ENCODE measurements at places on chromosomes 11 and 22.

GRCh38 chr11:96322775-96323641 lies 20.0 kb downstream of the MAML2 start:
- no peak for DNase-seq

GRCh38 chr22:49244466-49245420 lies 582.9 kb downstream of the BRD1 start:
- DNase-seq: no peak

DNA sequence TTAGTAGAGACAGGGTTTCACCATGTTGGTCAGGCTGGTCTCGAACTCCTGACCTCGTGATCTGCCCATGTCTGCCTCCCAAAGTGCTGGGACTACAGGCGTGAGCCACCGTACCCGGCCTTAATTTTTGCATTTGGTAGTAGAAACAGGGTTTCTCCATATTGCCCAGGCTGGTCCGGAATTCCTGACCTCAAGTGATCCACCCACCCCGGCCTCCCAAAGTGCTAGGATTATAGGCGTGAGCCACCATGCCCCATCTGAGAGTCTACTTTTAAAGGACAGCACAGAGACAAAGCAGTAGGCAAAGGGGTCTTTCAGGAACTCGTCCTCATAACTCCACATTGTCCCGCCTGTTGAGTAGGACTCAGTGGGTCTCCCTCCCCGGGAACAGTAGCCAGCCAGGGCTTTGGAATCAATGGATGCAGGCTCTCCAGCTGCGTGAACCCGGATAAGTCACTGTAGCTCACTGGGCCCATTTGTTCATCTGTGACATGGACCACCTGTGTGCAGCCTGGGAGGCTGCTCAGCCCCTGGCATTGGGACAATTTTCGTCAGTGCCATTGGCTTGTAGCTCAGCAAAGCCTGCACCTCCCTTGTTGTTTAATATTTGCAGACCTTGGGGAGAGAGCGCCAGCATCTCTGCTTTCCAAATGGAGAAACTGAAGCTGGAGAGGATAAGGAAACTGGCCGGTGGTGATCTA lies 86.1 kb downstream of the ARHGAP8 start:
- DNase-seq: no peak

DNA sequence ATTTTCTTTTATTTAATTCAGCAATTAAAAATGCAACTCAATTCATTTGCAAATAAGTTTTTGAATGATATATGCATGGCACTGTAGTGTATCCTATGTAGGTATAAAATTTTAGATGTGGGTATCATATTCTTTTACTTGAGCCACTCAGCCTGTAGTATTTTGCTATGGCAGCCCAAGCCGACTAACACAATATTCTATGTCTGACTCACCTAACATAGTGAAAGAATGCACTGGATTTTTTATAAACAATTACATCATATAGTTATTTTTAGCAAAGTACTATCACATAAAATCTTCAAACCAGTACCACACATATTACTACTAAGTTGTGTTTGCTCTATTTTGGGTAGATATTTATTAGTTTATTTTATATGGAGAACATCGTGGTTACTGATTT lies 21.9 kb upstream of the GRIA4 start:
- DNase-seq: no peak

- DNase-seq: no peak
Observed at GRCh38 chr11:119117004-119117706, 4.2 kb upstream of the HINFP start.

DNA sequence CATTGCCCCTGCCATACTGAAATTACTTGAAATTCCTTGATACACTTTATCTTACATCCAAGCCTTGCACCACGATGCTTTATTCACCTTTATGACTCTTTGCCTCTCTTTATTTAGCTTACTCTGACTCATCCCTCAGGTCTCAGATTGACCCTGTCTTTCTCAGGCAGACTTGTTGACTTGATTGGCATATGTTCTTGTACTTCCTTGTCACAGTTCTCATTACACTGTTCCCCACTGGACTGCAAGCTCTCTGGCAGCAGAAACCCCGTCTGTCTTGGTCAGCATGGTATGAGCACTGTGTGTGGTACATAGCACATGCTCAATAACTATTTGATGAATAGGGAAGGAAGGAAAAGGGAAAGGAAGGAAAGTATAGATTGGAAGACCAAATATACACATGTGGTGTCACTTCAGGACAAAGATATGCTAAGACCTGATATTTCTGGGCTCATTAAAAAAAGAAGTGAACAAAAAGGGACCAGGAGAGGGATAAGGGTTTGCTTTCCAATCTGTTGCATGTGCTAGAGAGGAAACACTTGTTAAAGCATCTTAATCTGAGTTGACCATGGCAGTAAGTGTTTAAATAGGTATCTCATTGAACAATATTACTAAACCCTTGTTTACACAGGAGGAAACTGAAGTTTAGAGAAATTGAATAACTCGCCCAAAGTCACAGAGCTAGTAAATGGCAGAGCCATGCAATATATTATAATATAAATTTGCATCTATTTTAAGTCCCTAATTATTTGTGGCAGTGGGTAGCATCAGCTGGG lies 7.2 kb downstream of the LYVE1 start:
- DNase-seq: no peak

- DNase-seq: no peak
Observed at GRCh38 chr11:77278595-77279506, 22.6 kb downstream of the GDPD4 start.

GRCh38 chr11:9533058-9533457 lies 40.4 kb upstream of the WEE1 start:
- DNase-seq: no peak

GRCh38 chr11:95891423-95892170 lies 32.3 kb downstream of the MTMR2 start:
- no peak for DNase-seq

- no peak for DNase-seq
Observed at GRCh38 chr11:107044503-107044902, 26.2 kb upstream of the GUCY1A2 start.

Measured in activated CD4-positive, alpha-beta T cell treated with anti-CD3 and anti-CD28 coated beads, Interleukin-2, amount 50 U/mL, for 1 hour (primary cell).